ENCODE measurements at places on chromosomes 2 and 18.

DNA sequence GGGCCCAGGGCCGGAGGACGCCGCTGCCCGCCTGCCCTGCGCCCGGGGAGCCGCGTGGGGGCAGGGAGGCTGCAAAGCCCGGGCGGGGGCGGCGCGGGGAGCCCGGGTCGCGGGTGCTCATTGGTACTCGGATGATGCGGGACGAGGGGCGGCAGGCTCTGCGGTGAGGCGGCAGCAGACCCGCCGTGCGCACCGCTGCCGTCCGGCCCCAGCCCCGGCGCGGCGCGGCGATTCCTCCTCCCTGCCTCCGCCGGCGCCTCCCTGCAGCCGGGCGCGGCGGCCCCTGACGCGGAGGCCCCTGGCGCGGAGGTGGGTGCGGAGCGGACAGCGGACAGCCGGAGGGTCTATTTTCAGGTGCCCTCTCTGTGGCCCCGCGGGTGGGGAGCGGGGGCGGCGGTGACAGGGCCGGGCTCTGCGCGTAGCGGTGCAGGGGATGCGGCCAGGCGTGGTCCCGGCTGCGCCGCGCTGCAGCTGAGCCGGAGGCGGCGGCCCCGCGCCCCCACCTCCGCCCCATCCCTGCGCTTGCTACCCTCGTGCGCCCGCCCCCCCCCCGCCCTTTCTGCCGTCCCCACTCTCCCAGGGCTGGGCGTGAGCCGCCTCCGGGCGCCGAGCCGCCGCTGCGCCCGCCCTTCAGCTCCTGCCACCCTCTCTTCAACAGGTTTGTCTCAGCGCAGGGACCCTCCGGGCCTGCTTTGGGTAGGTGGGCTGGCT, 640 bp downstream of the SPTBN1 start:
- DNase-seq: peak; percentile 62

- no peak for DNase-seq
These were observed 168.9 kb downstream of the ANTXR1 start for GRCh38 chr2:69181806-69182427.

DNA sequence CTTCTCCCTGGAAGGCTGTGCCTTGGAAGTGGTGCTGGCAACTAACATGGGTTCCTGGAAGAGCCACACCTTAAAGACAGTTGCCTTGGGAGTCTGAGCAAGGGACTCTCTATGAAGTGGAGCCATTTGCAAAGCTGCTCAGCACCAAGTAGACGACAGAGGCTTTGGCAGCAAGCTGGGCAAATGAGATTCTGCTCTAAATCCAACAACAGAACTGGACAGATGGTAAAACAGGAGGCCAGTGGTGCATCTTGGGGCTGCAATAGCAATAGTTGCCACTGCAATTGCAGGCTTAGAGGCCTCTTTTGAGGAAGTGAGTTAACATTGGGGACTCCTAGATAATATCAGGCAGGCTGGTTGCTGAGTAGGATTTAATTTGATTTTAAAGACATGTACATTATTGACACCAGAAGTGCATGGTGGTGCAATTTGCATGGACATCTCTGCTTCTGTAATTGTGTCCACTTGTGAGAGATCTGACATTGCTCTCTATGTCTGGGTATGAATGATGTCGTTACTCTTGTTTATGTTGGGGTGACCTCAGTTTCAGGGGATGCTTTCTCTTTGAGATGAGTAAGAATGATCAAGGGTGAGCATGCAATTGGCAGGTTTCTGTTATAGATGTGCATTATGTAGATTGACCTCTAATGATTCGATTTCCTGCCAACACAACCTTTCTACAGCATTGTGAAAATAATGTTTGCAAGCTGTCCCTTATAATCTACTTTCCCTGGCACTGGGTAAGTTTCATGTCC, 568.3 kb upstream of the MEX3C start:
- no peak for DNase-seq

DNA sequence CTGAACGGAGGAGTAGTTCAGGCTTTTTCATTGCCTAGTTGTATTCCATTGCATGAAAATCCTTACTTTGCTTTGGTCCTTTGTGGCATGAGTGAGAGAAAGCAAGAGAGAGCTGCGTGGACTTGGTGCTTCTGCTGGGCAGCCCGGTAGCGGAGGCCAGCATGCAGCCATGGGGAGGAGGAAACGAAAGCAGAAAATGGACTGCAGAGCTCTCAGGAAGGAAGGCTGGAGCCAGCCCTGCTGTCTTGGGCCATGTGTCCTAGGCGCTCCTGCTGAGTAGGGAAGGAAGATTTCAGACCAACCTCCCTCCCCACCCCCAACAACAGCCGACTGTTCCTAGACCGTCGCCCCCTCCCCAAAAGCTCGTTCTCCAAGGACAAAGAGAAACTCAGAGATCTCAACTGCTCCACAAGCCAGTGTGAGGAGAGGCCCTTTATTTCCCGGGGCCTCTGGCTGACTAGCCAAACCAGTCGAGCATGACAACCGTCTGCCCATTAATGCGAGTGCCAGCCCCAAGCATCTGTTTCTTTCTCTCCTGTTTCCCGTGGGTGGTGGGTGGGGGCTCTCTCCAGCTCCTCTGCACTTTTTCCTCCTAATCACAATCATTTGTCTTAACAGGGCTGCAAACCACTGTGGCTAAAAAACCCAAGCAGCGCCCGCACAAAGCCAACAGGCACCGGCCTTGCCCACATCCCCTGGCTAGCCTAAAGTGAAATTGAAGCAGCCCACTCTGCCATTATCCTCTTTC, 66.8 kb upstream of the FZD7 start:
- peak; percentile 6 for DNase-seq

Measured in ACHN (cell line).